ENCODE measurements at places on chromosomes 5 and 9.

GRCh38 chr5:168776070-168776469, 196.9 kb upstream of the PANK3 start:
- DNase-seq = no peak

GRCh38 chr9:129489838-129490582, 130.9 kb downstream of the C9orf50 start:
- DNase-seq = no peak

DNA sequence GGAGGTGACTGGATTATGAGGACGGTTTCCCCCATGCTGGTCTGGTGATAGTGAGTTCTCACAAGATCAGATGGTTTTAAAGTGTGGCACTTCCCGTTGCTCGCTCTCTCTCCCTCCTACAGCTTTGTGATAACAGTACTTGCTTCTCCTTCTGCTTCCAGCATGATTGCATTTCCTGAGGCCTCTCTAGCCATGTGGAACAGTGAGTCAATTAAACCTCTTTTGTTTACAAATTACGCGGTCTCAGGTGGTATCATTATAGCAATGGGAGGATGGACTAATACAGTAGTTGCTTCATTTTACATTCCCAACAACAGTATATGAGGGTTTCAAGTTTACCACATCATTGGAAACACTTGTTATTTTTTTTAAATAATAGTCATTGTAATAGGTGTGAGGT, 937.3 kb upstream of the ARRDC3 start:
- no peak for DNase-seq

GRCh38 chr5:129904667-129905472, 605 bp downstream of the CHSY3 start:
- DNase-seq = no peak

GRCh38 chr9:71929791-71930440, 18.5 kb downstream of the C9orf85 start:
- DNase-seq = no peak

GRCh38 chr5:2751592-2752021, at the start of gene IRX2:
TSS of gene IRX2 (minus strand) at chr5:2751677. CDS start at chr5:2751413, 264 bp downstream.
- no peak for DNase-seq

GRCh38 chr9:16039988-16040761, 487.3 kb downstream of the CCDC171 start:
- no peak for DNase-seq

DNA sequence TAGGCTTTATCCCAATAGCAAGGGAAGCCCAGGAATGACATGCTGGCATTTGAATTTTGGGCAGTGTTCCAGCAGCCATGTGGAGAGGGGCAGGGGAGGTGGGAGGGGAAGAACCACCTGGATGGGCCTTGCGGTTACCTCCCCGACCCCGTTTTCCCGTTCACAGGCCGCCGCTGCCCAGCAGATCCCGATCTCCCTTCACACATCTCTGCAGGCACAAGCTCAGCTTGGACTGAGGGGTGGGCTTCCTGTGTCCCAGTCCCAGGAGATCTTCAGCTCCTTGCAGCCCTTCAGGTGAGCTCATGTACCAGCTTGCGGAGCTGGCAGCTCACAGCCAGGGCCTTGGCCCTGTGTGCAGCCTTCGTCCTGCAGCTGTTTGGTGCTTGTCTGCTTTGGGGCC, 15.7 kb upstream of the POMT1 start:
- no peak for DNase-seq

- no peak for DNase-seq
These were observed 3.4 kb downstream of the NOTCH1 start for GRCh38 chr9:136542241-136543040.

DNA sequence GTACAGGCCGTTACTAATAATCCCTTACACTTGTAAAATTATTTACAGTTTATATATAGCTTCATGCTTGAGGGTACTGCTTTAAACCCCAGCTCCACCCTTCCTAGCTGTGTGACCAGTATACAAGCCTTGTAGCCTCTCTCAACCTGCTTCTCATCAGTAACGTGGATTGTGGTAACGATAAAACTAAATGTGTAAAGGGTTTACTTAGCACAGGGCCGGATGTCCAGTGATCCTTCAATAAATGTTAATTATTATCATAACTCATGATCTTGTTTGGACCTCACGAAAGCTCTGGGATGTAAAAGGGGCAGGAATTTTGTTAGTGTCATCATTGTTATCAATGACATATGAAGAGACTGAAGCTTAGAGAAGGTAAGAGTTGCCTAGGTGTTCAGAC, 7.5 kb upstream of the ARSI start:
- no peak for DNase-seq

GRCh38 chr5:59189472-59190244, 606.8 kb downstream of the RAB3C start:
- DNase-seq = no peak

DNA sequence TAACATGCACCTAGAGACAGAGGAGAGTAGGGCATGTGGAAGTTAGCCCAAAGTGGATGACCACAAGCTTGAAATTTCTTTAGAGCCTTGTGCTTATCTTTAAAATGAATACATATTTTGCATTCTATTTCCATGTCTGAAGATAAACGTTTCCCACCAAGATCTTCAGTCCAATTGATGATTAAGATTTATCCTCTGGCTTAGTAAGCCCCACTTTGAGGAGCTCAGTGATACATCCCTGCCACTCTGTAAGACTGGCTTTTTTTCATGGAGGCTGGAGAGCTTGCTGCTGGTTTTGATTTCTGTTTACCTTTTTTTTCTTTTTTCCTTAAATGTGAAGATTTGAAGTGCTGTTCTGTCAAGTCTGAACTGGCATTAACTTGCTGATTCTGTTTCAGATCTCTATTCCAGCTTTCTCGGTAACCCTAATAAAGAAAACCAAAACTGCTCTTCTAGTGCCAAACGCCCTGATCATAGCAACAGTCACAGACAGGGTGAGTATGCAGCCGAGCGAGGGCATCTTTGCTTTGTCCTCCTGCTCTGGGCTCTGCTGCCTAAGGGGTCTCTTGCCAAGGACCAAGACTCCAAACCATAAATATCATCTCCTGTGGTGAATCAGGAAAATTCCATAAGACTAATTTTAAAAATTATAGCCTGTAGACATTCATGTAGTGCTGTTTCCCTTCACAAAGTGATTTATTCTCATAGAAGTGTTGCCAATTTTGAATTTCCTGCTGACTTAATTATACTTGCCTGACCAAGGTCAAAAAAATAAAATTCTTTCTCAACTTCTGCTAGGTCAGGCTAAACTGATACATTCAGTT, 54.3 kb downstream of the GRAMD2B start:
- DNase-seq = no peak

DNA sequence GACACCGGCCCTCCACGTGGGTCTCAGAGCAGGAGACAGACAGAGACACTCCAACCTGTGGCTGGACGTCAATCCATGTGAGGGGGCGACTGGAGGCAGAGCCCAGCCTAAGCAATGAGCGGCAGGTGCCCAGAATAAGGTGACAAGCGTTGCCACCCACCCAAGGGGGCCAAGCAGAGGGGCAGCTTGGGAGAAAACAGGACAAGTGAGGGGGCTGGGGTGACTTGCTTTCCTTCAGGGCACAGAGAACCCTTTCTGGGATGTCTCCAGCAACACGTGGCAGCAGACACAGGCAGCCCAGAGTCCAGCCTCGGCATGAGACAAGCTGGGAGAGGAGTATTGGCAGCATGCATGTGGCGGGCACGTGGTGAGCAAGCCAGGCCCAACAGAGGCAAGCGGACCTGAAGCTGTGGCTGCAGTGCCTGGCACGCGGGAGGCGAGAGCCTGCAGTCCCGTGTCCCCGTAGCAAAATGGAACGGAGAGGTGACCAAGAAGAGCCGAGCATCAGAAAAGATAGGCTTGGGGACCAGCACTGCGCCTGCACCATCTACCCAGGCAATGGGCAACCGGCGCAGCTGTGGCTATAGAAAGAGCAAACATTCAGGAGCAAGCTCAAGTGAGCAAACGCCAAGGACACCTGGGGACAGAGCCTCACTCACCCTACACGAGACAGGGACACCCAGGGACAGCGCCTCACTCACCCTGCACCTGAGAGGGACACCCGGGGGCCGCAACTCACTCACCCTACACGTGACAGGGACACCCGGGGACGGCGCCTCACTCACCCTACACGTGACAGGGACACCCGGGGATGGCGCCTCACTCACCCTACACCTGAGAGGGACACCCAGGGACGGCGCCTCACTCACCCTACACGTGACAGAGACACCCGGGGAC, 6.2 kb downstream of the TERT start:
- no peak for DNase-seq

GRCh38 chr9:114221706-114222465, 66.5 kb downstream of the COL27A1 start:
- no peak for DNase-seq
